CD8-positive, alpha-beta T cell (primary cell): ENCODE measurements at places on chromosomes 6 and 20.

GRCh38 chr20:23212011-23212410 is 125.9 kb upstream of the CD93 start:
- DNase-seq, result no peak

- DNase-seq, result no peak
Observed at GRCh38 chr6:67045076-67045475, 1338.0 kb upstream of the EYS start.

- peak; percentile 12 for DNase-seq
Observed at GRCh38 chr6:140774080-140774505, 1358.6 kb upstream of the GJE1 start.

GRCh38 chr6:3406362-3406821 is 50.5 kb downstream of the SLC22A23 start:
- DNase-seq, result no peak

GRCh38 chr20:50460608-50461267 is 49.4 kb upstream of the PTPN1 start:
- peak; percentile 83 for DNase-seq

DNA sequence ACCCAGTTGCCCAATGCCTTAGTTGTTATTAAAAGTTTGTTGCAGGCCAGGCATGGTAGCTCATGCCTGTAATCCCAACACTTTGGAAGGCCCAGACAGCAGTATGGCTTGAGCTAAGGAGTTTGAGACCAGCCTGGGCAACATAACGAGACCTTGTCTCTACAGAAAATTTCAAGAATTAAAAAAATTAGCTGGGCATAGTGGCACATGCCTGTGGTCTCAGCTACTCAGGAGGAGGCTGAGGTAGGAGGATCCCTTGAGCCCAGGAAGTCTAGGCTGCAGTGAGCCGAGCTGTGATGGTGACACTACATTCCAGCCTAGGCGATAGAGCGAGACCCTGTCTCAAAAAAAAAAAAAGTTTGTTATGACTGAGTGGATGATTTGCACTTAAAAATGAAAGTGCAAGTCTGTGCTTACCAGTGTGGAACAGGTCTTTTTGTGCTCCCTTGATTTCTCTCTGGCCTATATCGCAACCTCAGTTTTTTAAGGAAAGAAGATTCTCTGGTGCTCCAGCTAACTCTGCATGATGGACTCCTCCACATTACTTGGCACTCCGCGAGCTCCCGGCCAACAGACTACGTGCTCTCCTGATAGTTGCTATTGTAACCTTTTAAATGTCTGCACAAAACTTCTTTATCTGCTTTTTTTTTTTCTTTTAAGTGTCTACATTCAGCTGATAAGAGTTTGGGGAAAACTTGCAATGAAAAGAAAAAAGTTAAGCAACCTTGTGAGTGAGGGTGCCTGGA is 22.1 kb downstream of the ZKSCAN3 start:
- DNase-seq, result no peak
